ENCODE measurements at places on chromosomes 7 and 10. TPM values are rescaled to one million over a fixed set of nuclear protein-coding genes. Genes with fewer than 3 reads are reported as not detected.
A peak's percentile ranks its signal among the peaks of the same experiment; 100 is the strongest.

DNA sequence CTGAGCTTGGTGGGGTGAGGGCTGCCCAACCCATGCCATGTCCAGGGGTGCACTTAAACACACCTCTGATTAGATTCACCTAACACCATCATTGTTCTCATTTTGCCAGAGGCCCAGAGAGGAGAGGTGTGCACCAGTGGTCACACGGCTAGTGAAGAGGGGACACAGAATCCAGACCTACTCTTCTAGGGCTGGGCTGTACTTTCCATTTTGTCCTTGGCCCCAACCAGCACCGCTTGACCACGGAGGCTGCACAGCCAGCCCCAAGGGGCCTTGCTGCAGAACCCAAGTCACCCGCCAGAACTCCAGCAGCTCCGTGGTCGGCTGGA is 246 bp upstream of the WDFY4 start:
- H3K36me3 ChIP-seq, result no peaks in the 10 kb centered on the region
- H3K27ac ChIP-seq, result no peak overlapping the region
- H3K27me3 ChIP-seq, result no peaks in the 10 kb centered on the region
- no peaks in the 10 kb centered on the region for H3K4me1 ChIP-seq
- no peak overlapping the region for H3K4me3 ChIP-seq
- no peak for DNase-seq

GRCh38 chr10:44982496-44982895 is 3.9 kb upstream of the DEPP1 start:
- no peak for DNase-seq
- H3K27ac ChIP-seq, result peak overlapping the region; percentile 91
- no peaks in the 10 kb centered on the region for H3K36me3 ChIP-seq
- no peak overlapping the region for H3K4me3 ChIP-seq
- H3K27me3 ChIP-seq, result no peaks in the 10 kb centered on the region
- H3K4me1 ChIP-seq, result peaks cover 39% of the 10 kb centered on the region

DNA sequence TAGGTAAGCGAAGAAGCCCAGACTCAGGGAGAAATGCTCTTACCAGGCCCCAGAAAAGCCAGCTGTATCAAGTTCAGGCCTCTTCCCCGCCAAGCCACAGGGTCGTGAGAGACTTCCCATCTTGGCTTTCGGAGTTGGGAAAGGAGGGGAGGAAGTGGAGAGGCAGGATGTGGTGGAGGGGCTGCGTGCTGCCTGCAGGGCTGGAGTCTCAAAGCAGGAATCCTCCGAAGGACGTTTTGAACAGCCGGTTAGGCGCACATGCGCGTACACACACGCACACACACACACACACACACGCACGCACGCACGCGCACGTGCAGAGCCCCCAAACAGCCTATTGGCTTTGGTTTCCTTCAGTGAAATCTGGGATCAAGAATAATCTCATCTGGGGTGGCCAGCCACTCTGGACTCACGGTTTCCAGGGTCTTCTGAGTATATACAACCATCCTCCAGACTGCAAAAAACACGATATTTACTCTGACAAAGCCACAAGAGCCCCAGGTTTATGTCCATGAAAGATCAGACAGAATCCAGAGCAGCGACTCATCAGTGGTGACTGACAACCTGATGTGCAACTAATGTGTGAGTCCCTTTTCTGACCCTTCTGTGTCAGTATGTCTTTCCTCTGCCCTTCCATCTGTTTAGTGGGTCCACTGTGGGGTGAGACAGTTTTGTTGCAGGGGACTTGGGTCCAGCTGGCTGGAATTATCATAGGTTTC is 115.0 kb upstream of the ZNF438 start:
- no peaks in the 10 kb centered on the region for H3K36me3 ChIP-seq
- no peak for DNase-seq
- H3K4me1 ChIP-seq, result no peaks in the 10 kb centered on the region
- no peak overlapping the region for H3K27ac ChIP-seq
- H3K27me3 ChIP-seq, result no peaks in the 10 kb centered on the region
- H3K4me3 ChIP-seq, result no peak overlapping the region

GRCh38 chr7:124428781-124429180 is 336.8 kb downstream of the GPR37 start:
- H3K4me3 ChIP-seq, result no peak overlapping the region
- no peaks in the 10 kb centered on the region for H3K4me1 ChIP-seq
- no peak overlapping the region for H3K27ac ChIP-seq
- DNase-seq, result no peak
- no peaks in the 10 kb centered on the region for H3K27me3 ChIP-seq

DNA sequence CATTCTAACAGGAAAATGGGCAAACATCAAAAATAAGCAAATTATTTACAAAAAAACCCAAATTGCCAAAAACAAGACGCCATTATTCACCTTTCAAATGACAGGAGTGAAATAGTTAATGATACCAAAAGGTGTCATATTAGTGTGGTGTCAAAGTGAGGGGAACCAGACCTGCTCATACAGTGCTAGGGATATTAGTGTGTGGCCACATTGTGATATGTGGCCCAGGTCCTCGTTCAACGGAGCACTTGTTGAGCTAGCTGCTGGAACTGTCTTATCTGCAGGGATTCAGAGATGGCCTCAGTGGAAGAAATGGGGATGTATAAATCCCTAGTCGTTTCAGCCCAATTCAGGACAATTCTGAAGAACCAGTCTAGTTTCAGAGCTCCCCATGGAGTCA is 41.2 kb downstream of the GPR85 start:
- H3K36me3 ChIP-seq, result no peaks in the 10 kb centered on the region
- no peak overlapping the region for H3K4me3 ChIP-seq
- no peaks in the 10 kb centered on the region for H3K27me3 ChIP-seq
- no peaks in the 10 kb centered on the region for H3K4me1 ChIP-seq
- no peak for DNase-seq

- no peaks in the 10 kb centered on the region for H3K27me3 ChIP-seq
- H3K4me3 ChIP-seq, result no peak overlapping the region
- H3K4me1 ChIP-seq, result no peaks in the 10 kb centered on the region
- no peak for DNase-seq
Observed at GRCh38 chr7:77935652-77936348, 137.2 kb downstream of the PHTF2 start.

GRCh38 chr10:52215745-52216361 is 98.2 kb upstream of the DKK1 start:
- H3K4me3 ChIP-seq, result no peak overlapping the region
- H3K36me3 ChIP-seq, result no peaks in the 10 kb centered on the region

DNA sequence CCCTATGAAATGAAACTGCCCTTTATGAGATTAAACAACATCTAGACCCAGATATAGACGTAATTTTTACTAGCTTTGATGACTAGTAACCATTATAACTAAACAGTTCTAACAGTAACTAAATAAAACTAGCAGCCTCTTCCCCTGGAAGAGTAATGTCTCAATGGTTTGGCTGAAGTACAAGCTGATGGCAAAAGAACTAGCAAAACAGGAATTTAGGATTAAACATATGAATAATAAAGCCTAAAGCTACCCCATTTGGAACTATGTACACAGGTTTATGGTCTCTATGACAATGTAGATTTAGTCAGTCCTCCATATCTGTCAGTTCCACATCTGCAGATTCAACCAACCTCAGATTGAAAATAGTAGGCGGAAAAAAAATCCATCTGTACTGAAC is 6.4 kb downstream of the DPY19L1 start:
- no peaks in the 10 kb centered on the region for H3K27me3 ChIP-seq
- no peak for DNase-seq
- no peak overlapping the region for H3K27ac ChIP-seq

The TMEM213 gene
- not detected for total RNA-seq

DNA sequence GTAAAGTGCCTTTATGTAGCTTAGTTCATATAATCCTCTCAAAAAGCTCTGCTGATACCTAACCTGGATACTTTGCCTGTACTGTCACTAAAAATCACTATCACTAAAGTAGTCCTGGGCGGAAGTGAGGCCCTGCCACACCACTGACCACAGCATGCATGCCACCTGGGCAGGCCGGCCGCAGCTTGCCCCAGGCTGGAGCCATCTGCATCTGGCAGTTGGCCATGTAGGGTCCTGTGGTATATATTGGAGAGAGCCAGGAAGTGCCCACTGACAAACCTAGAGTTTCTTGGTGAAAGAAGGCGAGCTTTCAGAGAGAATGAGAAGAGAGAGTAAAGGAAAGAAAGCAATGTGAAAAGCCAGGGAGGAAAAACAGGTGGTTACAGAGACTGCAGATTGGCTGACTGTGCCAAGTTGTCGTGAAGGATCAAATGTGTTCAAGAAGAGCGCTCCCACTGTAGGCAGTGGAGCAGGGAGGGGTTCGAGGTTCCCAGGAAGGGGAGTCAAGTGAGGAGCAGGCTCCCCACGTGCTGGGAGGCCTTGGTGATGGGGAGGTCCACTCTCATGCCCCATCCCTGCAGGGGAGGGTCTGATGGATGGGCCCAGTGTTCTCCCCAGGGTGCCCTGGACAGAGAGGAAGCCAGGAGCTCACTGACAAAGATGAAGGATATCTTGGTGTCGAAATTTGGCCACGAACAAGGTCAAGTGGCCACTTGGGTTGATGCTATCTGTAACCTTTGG is 13.6 kb downstream of the LOXL4 start:
- peak; percentile 27 for DNase-seq
- H3K27me3 ChIP-seq, result no peaks in the 10 kb centered on the region
- H3K4me3 ChIP-seq, result no peak overlapping the region
- H3K36me3 ChIP-seq, result peaks cover 2% of the 10 kb centered on the region
- H3K27ac ChIP-seq, result no peak overlapping the region

DNA sequence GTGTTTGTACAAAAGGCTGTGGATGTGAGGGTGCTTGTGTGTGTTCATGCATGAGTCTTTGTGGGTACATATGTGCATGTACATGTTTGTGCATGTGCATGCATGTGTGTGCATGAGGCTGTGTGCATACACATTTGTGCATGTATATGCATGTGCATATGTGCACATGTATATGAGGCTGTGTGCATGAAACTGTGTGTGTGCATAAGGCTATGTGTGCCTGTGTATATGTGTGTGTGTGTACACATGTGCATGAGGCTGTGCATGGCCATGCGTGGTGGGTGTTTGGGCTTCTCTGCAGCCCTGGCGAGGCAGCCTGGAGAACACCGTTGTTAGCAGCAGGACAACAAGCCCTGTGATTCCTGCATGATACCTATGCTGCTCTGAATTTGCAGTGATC is 207.7 kb upstream of the ADCY1 start:
- H3K27me3 ChIP-seq, result no peaks in the 10 kb centered on the region
- H3K4me3 ChIP-seq, result no peak overlapping the region
- no peaks in the 10 kb centered on the region for H3K36me3 ChIP-seq
